ENCODE measurements at places on chromosomes 6 and 20.

DNA sequence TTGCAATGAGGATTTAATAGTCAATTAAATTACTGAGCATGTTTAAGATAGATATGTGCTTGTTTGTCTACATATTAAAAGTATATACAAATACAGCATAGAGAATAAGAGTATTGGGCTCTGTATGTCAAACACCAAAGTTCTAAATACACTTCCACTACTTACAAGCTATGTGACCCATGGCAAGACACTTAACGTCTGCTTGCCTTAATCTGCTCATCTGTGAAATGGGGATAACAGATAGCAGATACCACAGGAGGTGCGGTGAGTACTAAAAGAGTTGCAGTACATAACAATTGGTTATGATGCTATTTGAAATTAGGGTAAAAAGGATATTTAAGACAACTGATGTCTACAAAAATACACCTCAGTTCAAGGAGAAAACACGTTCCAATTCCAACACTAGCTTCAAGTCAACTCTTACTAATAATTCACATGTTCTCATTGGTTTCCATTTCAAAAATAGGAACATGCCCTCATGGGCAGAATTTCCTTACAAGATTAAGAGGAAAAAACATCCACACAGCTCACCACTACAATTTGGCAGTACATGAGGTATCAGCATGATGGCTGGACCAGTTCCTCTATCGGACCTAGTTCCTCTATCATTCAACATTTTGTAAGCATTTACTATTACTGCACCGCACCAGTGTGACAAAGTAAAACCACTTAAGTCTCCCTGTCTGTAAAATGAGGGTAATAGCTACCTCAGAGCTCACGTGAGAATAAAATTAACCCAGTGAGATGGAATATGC lies 101.1 kb downstream of the SMLR1 start:
- no peak for DNase-seq

GRCh38 chr20:60048634-60049521 lies 90.7 kb downstream of the CDH26 start:
- DNase-seq = no peak

GRCh38 chr6:132768051-132768517 lies 10.4 kb upstream of the VNN2 start:
- peak; percentile 10 for DNase-seq

DNA sequence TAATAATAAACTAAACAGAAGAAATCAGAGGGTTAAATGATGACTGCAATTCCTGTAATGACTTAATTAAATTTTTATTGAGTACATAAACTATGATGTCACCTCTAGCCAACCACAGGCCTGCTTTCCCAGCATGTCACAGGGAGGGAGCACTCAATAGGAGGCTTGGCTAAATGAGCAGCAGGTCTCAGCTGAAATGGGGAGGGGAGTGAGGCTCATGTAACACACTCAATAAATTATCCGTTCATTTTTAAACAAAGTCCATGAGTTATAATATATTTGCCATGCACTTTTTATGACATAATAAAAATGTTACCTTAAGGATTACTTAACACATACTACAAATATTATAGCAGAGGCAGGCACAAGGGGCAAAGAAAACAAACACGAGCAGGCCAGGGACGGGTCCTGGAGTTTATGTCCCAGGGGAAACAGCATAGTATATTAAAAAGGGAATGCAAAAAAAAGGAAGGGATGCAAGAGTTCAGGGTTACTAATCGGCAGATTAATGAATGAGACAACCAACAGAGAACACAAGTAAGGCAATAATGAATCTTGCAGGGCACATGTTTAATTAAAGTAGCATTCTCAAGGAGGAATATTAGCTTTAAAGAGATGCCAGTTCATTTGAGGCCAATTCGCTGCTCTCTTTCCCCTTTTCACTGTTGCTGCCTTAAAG lies 27.1 kb upstream of the FAM83C start:
- DNase-seq = no peak

DNA sequence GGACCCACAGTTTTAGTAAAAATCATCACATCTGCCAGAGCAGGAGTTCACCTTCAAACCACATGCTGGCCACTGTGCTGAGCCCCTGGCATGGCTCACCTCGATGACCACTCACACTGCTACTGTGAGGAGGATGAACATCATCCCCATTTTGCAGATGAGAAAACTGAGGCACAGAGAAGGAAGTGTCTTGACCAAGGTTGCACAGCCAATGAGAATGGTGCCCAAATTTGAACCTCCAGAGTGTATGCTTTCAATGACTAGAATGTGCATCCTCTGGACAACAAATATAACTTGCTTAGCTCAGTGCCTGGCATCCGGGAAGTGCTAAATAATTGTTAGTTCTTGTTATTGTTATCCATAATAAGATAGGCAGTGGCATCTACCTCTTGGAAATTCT lies 37.2 kb upstream of the FAM83D start:
- no peak for DNase-seq

- no peak for DNase-seq
These were observed 53.8 kb upstream of the MTRF1L start for GRCh38 chr6:153056308-153056707.

DNA sequence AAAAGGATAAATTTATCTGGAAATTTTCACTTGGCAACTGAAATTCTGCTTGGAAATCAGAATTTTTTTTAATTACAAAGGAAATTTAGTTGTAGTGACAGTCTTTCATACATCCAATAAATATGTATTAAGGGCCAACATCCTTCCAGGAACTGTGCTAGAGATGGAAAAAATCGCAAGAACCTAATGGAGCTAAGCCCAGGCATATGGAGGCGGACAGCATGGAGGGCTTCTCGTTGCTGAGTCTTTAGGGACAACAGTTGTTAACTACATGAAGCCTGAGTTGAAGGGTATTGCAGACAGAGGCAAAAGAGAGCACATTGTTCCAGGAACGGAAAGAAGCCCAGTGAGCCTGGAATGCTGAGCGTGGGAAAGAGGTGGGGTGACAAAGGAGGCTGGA lies 208.9 kb downstream of the IBTK start:
- no peak for DNase-seq

DNA sequence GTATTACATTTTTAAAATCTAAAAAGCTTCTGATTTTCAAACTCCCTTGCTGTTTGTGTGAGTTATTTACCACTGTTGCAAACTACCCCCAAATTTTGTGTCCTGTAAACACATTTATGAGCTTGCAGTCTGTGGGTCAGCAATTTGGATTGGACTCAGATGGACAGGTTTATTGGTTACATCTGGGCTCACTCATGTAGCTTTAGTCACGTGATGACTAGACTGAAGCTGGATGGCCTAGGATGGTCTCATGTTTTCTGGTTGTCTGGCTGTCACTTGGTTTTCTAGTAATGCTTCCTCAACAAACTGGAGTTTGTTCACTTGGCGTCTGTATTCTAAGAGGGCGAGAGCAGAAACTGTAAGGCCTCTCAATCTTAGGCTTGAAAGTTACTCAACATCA lies 12.2 kb upstream of the C6orf58 start:
- no peak for DNase-seq

DNA sequence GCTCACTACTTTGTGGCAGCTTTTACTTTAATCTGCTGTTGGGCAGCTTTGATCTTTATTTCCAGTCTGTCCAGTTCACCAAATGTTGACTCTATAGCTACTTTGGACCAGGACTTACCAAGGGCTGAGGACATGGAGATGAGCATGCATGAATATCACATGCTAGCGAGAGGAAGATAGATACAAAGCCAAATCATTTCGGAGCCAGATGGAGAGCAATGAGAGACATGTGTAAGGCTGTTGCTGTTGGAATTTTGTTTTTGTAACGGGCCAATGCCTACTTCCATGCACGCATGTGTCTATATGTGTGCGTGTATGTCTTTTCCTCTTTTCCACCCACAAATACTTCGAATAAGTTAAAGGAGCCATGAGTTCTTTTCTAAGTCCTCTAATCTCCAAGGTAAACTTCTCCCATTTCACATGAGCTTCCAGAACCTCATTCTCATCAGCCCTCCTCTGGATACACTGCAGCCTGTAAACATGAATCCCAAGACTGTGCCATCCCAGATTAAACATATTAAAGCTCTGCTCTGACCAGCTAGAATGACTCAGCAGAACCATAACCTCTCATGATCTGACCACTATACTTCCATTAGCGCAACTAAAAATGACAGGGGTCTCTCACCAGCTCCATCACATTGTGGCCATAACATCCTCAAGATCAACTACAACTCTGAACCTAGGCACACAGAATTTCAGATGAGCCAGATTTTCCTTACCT lies 160.7 kb downstream of the LRFN2 start:
- DNase-seq = no peak

- DNase-seq = peak; percentile 74
These were observed 48.9 kb downstream of the NOL4L start for GRCh38 chr20:32535953-32536823.

GRCh38 chr6:67640484-67640883 lies 994.6 kb upstream of the ADGRB3 start:
- no peak for DNase-seq

GRCh38 chr6:48765352-48765961 lies 654.5 kb upstream of the PTCHD4 start:
- DNase-seq = peak; percentile 62

DNA sequence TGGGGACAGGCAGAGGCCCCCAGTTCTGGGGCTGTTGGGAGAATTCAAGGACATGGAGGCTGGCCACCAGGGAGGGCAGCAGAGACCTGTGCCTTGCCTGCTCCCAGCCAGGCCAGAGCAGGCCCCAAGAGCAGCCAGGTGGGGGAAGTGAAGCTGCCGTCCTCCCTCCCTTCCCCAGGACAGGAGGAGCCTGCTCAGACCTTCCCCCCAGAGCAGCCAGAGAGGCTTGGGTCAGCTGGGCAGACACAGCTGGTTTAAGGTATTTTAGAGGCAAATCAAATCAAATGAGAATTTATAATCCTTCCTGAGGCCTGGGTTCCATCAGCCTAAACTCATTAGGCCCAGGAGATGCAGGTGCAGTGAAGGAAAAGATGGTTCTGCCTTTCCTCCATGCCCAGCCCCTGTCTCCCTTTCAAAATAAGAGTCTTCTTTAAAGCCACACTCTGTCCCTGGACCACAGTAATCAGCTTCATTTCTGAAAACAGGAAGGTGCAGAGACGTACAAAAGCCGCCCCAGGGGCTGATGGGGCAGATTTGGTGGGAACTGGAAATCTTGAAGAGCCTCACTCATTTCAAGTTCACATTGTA lies 21.7 kb downstream of the BMP7 start:
- no peak for DNase-seq

DNA sequence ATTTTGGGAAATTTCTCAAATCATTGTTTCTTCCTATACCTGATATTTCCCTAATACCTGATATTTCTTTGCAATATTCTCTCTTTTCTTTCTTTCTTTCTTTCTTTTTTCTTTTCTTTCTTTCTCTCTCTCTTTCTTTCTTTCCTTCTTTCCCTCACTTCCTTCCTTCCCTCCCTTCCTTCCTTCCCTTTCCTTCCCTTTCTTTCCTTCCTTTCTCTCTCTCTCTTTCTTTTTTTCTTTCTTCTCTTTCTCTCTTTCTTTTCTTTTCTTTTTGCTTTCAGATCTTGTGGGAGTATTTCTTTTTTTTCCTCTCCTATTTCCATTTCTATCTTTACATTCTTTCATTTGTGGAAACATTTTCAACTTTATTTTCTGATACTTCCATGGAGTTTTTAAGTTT lies 76.1 kb upstream of the ANKEF1 start:
- no peak for DNase-seq

- DNase-seq = no peak
These were observed 107.8 kb downstream of the NFATC2 start for GRCh38 chr20:51434580-51435247.

DNA sequence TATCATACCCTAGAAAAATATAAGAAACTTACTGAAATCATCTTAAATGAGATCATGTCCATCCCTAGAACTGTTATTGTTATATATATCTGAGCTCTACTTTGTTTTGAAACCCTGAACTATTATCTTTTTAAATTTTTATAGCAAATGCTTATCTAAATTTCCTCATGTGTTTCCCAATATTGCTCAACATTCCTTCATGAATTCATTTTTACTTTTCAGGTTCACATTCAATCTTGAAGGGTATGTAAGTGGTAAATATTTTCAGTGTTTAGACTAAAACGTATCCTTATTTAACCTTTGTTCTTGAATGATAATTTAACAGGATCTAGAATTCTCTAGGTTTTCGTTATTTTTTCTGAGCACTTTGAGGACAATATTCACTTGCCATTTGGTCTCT lies 23.9 kb downstream of the PDE7B start:
- DNase-seq = no peak

DNA sequence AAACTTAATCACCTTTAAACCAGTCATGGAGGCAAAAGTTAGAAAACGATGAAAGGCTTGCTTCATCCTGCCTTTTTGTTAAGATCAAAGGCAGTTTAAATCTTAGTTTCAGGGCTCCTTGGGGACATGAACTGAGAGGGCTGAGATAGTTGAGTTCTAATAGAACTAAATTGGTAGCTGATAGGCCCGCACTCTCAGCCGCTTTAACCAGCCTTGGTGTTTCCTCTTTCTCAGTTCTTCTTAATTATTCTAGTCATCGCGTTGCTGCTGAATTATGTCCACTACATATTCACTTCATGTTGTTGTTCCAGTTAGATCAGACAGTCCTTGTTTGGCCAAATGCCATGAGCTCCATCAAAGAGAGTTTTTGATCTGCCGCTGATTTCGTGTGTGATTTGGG lies 72.5 kb downstream of the ANKS1A start:
- no peak for DNase-seq

- no peak for DNase-seq
These were observed 204.1 kb upstream of the PREP start for GRCh38 chr6:105606831-105607463.

DNA sequence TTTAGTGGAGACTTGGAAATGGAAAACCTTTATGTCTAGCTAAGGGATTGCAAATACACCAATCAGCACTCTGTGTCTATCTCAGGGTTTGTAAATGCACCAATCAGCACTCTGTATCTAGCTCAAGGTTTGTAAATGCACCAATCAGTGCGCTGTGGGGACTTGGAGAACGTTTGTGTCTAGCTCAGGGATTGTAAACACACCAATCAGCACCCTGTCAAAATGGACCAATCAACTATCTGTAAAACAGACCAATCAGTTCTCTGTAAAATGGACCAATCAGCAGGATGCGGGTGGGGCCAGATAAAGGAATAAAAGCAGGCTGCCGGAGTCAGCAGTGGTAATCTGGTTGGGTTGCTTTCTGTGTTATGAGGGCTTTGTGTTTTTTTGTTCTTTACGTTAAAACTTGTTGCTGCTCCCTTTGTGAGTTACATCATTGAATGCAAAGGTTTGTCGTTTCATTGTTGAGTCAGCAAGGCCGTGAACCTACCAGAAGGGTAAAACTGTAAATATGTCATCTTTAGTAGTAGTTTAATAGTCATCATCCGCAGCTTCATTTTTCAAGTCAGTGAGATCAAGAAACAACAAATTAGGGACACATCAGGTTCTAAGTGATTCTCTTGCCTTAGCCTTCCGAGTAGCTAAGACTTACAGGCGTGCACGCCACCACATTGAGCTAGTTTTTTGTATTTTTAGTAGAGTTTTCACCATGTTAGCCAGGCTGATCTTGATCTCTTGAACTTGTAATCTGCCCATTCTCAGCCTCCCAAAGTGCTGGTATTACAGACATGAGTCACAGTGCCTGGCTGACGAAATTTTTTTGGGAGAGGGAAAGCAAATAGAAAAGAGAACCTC lies 22.7 kb upstream of the NUP153 start:
- no peak for DNase-seq

- DNase-seq = no peak
These were observed 163.2 kb upstream of the RIN2 start for GRCh38 chr20:19594896-19595295.

- no peak for DNase-seq
These were observed 261.3 kb downstream of the TMEM242 start for GRCh38 chr6:157061770-157062594.
